ENCODE measurements at places on chromosomes 16 and 17.

DNA sequence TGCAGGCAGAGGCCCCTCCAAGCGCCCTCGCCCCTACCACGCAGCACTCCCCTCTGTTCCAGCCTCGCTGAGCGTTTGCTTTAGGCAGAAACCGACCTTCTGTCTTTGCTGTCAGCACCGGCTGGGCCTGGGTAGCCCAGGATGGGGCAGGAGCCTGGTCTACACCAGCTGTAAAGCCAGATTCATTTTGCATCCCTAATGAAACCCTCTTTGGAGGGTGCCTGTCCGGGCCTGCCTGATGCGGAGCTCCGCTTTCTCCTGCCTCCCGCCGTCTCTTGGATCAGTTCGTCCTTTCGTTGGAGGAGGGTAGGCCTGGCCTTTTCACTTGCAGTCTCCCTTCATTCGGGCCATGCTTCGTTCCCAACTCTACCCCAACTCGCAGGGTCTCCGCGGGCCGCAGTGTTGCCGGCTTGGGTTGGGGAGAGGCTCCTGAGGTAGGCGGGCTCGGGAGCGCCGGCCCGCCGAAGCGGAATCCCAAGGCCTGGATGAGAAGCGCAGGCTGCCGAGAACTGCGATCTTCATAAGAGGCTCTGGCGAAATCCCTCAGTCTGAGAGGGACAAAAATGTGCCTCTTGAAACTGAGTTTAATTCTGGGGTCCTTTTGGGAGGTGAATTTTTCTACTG lies 4.8 kb upstream of the HOXB8 start:
- no peak for DNase-seq

DNA sequence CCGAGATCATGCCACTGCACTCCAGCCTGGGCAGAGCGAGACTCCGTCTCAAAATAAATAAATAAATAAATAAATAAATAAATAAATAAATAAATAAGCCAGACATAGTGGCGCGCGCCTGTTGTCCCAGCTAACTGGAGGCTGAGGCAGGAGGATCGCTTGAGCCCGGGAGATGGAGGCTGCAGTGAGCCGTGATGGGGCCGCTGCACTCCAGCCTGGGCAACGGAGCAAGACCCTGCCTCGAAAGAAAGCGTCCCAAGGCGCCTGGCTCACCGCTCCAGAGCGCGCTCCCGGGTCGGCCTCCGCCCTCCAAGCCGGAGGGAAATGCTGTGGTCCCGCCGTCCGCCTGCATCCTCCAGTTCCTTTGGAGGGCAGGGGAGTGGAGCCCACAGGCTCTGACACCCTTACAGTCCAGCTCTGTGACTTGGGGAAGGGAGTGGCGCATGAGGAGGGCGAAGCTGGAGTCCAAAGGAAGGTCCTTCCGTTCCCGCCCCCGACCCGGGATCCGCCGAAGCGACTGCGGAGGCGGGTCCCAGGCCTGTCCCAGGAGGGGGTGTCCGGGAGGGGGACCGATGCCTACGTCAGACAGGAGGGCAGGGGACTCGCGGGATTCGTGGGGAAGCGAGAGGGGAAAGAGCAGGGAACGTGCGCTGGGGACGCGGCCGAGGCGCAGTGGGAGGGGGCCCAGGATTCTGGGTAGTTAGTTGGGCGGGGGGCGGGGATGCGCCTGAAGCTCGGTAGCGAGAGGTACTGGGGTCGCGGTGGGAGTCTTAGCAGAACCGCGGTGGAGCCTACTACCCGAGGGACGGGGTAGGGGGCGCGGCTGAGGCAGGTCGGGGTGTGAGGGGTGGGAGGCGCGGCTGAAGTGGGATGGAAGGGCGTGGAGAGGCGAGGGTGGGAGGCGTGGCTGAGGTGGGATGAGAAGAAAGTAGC lies 8.4 kb upstream of the TRPV2 start:
- no peak for DNase-seq

DNA sequence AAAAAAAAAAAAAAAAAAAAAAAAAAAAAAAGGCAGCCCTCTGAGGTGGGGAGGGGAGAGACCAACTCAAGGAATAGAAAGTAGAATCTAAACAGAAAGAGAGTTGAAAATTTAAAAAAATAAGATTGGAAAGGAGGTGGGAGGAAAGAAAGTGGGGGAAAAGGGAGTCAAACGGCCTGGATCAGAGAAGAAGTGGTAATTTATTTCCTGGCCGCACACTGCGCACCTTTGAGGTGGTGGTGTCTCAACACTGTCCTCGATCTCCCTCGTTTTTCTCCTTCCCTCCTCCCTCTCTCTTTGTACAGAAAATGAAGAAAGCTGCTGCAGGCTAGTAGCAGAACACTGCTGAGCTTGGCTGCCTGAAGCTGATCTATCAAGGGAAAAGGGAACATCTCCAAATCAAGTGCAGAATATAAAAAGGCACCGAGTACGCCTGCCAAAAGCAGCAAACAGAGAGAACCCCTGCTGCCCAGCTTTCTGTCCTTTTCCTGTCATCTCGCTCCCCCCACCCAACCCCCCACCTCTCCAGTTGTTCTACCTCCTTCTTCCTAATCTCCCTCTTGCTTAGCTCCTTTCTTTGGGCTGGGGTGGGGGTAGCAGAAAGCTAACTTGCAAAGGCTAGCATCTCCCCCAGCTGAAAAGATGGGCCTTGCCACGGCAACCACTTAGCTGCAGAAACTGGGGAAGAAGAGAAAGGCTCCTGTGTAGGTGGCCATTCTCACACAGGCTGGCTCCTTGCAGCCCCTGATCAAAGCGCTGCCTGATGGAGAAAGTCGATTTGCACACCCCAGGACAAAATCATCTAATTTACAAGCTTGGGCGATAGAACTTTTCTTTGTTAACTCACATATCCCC lies 22.5 kb downstream of the AXIN2 start:
- DNase-seq: no peak

- DNase-seq: no peak
These were observed 7.6 kb downstream of the SNRNP25 start for GRCh38 chr16:60929-61878.

- no peak for DNase-seq
These were observed 229.9 kb downstream of the MSI2 start for GRCh38 chr17:57485916-57486881.

DNA sequence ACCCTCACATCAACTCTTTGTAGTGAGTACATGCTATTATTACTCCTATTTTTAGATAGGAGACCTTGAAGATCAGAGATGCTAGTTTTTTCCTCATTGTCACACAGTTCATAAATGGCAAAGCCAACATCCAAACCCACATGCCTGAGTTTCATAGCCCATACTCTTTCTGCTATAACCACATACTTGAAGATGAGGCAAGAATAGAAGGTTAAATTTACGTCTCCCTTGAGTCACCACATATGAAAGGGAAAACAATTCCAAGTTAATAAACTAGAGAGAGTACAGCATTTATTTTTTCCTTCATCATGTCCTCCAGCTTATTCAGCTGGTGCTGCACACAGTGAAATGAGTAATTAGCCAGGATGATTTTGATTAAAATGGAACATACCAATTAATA lies 23.7 kb downstream of the NUDT7 start:
- no peak for DNase-seq

DNA sequence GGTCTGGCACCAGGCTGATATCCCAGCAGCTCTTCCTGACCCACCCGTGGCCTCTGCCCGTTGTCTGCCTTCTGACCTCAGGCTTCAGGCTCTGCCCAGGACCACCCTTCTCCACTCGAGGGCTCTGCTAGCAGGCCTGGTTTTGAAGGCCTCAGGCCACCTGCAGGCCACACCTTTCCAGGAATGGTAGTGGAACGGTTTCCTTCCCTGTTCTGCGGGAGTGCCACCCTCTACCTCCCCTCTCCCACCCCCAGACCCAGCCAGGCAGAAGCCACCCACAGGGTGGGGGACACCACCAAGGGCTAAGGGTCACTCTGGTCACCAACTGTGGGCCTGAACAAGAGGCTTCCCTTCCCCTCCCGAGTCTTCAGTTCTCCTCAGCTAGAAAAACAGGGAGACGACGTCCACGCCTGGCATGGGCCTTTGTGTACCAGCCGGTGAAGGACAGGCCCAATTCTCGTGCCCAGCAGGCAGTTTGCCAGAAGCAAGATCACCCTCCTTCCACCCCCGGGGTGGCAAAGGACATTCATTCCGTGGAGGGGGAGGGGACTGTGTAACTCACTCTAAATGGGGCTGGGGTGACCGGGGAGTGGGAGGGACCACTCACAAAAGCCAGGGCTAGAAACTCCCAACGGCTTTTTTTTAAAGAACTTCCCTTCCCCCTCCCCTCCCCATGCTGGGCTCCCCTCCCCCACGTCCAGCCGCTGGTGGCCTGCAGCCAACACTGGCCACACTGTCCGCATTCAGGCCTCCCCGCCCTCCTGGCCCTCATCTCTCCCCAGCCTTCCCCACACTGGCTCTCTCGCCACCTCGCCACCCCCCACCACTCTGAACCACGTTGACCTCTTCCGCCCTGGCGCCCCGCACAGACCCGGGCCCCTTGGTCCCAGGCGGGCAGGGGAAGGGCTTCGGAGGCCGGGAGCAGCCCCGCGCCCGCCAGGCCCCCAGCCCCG lies 7.7 kb downstream of the CBX4 start:
- no peak for DNase-seq

- peak; percentile 98 for DNase-seq
These were observed 98.0 kb downstream of the TBC1D16 start for GRCh38 chr17:79937391-79938335.

- DNase-seq: no peak
These were observed 30.4 kb upstream of the NFAT5 start for GRCh38 chr16:69535123-69536050.

GRCh38 chr17:27938241-27938640 lies 45.1 kb upstream of the LYRM9 start:
- DNase-seq: no peak

GRCh38 chr17:13405080-13405479 lies 196.6 kb downstream of the HS3ST3A1 start:
- no peak for DNase-seq

DNA sequence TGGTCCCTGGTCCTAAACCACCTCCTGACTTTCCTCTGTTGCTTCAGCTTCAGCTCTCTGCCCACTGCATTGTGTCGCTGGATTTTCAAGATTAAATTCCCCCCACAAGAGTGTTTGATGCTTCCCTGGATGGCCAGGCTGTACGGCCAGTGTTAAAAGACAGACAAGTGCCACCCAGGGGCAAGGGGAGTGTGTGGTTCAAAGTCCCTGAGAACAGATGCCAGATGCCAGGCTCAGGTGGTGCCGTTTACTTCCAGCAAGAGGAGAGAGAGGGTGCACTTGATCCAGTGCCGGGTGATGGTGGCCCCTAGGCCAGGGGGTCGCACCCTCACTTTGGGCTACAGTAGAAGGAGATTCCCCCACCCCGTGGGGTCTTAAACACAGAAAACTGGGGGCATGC lies 109.2 kb downstream of the RPTOR start:
- no peak for DNase-seq

- no peak for DNase-seq
These were observed 166.9 kb downstream of the LGALS9B start for GRCh38 chr17:20300436-20300934.

DNA sequence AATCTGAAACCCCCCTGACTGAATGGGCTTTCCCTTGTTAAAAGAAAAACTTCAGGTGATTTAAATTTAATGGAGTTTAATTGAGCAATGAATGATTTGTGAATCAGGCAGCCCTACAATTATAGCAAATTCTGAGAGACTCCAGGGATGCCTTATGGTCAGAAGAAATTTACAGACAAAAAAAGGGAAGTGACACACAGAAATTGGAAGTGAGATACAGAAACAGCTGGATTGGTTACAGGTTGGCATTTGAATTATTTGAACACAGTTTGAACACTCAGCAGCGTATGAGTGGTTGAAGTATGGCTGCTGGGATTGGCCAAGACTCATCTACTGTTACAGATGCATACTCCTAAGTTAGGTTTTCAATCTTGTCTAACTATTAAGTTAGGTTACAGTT lies 19.0 kb upstream of the CPHXL start:
- DNase-seq: no peak

DNA sequence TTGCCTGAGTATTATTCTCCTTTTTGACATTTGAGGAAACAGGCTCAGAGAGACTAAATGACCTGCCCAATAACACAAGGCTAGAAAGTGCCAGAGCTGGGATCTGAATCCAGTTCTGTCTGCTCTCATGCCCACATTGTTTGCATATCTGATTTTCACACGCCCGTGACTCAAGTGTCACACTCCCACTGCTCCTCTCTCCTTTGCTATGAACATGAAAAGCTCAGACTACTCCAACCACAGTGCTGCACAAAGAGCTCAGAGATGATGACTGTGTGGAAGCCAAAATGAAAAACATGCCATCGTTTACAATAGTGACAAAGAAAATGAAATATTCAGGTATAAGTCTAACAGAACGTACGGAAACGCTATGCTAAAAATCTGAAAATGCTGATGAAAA lies 107.9 kb downstream of the SMG6 start:
- DNase-seq: no peak

- DNase-seq: peak; percentile 77
These were observed 58.0 kb upstream of the GSE1 start for GRCh38 chr16:85554889-85555718.

DNA sequence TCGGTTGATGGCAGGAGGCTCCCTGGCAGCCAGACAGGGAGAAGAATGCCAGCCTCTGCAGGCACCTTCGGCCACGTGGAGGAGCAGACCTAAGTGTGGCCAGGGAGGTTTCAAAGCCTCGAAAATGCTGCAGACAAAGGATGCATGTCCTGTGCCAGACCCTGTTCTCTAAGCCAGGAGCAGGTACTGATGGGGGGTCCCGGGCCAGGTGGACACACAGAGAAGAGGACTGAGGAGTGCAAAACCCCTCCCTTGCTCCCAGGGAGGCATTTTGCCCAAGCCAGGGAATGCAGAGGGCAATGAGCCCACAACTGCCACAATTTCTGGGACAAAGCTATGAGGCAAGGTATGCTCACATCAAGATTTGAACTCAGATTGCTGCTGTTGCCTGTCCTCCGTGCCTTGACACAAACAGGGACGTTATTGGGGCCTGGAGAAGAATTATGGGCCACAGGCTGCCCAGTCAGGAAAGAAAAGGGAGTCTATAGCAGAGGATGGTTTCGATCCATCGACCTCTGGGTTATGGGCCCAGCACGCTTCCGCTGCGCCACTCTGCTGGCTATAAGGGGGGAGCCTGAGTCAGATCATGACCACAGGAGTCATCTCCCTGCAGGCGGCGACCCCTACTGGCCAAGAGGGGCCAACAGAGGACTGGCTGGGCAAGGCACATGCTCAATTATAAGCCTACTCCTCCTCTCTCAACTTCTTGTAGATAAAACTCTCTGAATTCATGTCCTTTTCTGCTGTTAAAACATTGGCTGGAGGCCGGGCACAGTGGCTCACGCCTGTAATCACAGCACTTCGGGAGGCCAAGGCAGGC lies 25.1 kb upstream of the FOXK2 start:
- DNase-seq: peak; percentile 93

- DNase-seq: no peak
These were observed 17.0 kb upstream of the APRT start for GRCh38 chr16:88828711-88829110.

DNA sequence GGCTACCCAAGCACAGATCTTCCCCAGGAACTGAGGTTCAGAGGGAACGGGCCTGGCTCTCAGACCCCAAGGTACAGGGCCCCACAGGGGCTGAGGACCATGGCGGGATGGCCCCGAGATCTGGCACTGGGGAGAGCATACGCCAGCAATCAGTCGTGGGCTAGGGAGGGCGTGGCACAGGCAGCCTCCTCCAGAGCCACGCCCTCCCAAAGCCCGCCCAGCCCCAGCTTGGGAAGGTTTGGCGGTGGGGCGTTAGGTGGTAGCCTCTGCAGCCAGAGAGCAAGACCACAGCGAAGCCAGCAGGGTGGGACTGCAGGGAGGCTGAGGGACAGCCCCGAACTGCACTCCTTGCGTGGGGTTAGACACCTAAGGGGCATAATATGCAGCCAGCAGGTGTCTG lies 11.6 kb downstream of the WNT9B start:
- no peak for DNase-seq
